Placental pericyte (primary cell): ENCODE measurements at places on chromosomes 2 and 18. TPM values are rescaled to one million over a fixed set of nuclear protein-coding genes. Genes with fewer than 3 reads are reported as not detected.

IGFBP2 gene
- 16.2 and 35.0 TPM in 2 replicates for total RNA-seq

KCNF1 gene
- total RNA-seq = not detected in 2 replicates

ACMSD gene
- not detected in 2 replicates for total RNA-seq

SLC35F6 gene
- 82.6 and 114 TPM in 2 replicates for total RNA-seq

OLA1 gene
- 85.8 and 106 TPM in 2 replicates for total RNA-seq
